Right ventricle myocardium superior (tissue), 1 donor: ENCODE measurements at places on chromosomes 6 and 20. TPM values are rescaled to one million over a fixed set of nuclear protein-coding genes. Genes with fewer than 3 reads are reported as not detected.
A peak's percentile ranks its signal among the peaks of the same experiment; 100 is the strongest.

OTOR gene
- total RNA-seq, result not detected

FOXQ1 gene
- total RNA-seq, result not detected

DNA sequence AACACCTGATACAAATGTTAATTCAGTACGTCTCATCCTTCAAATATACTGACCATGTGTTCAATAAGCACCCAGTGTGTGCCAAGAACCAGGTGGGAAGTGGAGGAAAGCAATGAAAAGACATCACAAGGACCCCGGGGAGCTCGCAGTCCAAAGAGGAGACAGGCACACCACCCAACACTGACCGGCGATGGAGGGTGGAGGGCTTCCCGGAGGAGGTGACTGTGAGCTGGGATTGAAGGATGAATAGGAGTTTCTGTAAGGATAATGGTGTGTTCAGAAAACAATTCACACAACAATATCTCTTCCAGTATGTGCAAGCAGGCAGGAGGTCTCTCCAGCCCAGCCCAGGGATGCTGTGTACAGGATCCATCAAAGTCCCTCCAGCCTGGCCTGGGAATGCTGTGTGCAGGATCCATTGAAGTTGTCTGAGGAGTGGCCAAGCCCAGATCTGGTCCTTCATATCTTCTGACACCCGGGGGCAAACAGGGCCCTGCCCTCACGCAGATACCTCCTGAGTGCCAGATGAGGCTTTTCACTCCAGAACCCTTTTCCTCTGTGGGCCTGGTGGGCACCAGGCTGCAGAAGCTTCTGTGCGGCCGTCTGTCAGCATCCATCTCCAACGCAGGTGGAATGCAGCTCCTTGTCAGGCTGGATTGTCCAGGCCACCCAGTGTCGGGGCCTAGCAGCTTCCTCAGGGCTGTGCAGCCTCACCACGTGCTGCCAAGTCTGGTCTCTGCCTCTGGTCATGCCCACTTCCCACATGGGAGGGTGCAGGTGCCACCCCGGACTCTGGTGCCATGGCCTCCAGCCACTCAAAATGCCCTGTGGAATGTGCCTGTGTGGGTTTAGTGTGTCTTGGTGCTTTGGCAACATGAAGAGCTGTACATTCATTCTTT is 36.3 kb downstream of the DLL1 start:
- DNase-seq, result no peak

DNA sequence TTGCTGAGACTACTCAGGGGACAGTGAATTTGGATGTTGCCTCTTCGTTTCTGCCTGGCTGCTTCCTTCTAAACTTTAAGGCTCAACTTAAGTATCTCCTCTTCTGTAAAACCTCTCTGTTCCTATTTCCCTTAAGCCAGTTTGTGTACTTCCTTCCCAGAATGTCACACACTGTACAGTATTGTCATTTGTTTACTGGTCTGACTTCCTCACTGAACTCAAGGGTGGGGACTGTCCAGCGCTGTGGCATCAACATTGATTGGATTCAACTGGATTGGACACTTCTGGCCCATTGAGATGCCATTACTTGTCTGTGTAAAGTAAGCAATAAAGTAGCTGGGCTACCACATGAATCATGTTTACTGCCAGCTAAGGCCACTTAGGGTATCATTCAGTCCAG is 69.7 kb downstream of the ANKS1A start:
- DNase-seq, result no peak

SMPDL3A gene
- total RNA-seq, result 3.7 TPM

GRCh38 chr6:81772741-81773140 is 20.3 kb upstream of the TENT5A start:
- DNase-seq, result no peak

- DNase-seq, result no peak
Observed at GRCh38 chr6:24689964-24690363, 23.1 kb downstream of the ACOT13 start.

DNA sequence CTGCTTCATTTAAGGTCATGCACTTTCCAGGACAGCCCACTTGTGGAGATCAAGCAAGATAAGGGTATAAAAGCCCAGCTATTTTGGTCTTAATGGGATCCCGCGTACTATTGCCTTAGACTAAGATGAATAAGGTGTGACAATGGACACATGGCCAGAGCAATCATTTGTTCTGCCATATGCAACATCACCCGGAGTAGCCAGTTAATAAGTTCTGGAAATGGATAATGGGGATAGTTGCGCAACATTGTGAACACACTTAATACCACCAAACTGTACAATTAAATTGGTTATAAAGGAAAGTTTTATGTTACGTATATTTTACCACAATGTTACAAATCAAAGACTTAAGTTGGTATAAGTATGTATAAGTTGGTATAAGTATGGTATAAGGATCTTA is 674.5 kb downstream of the HDGFL1 start:
- DNase-seq, result no peak

- DNase-seq, result no peak
Observed at GRCh38 chr6:43547222-43547621, 28.6 kb downstream of the XPO5 start.

DNA sequence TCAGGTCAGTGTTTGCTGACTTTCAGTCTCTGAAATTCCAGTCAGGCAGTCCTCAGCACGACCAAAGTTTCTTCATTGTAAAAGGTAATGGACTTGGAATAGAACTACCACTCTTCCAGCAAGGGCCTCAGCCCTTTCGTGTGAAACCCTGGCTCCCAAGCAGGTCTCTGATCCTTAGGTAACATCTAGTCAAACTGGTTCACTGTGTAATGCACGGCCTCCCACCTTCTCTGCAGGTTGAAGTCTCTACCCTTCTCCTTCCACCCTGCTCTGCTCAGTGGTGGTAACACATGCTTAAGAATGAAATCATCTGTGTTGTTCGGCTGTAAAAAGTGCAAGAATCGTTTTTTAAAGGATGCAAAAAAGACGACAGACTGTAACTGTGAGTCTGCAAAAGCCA is 287.2 kb upstream of the POU3F2 start:
- no peak for DNase-seq

- DNase-seq, result no peak
Observed at GRCh38 chr6:70396163-70396562, 17.1 kb upstream of the FAM135A start.

GRCh38 chr6:20770773-20771172 is 236.5 kb downstream of the CDKAL1 start:
- DNase-seq, result no peak

DNA sequence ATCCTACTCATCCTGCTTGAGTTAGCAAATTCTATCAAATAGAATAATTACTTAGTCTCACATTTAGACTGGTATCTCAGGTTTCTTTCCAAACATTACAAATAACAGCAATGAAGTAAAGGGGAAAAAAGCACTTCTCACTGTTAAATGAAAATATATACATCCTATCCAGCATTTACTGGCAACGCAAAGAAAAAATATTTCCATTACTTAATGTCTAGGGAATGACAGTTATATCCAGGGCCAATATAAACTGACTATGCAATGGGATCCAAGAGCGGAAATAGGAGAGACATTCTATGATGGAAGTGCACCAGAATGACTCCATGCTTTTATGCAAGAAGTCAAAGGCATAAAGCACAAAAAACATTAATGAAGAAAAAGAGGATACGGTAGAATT is 60.3 kb downstream of the ME1 start:
- DNase-seq, result no peak

FAM83C gene
- not detected for total RNA-seq

MEI4 gene
- total RNA-seq, result 0.73 TPM

GRCh38 chr20:24766826-24767622 is 182.0 kb upstream of the CST7 start:
- no peak for DNase-seq

DNA sequence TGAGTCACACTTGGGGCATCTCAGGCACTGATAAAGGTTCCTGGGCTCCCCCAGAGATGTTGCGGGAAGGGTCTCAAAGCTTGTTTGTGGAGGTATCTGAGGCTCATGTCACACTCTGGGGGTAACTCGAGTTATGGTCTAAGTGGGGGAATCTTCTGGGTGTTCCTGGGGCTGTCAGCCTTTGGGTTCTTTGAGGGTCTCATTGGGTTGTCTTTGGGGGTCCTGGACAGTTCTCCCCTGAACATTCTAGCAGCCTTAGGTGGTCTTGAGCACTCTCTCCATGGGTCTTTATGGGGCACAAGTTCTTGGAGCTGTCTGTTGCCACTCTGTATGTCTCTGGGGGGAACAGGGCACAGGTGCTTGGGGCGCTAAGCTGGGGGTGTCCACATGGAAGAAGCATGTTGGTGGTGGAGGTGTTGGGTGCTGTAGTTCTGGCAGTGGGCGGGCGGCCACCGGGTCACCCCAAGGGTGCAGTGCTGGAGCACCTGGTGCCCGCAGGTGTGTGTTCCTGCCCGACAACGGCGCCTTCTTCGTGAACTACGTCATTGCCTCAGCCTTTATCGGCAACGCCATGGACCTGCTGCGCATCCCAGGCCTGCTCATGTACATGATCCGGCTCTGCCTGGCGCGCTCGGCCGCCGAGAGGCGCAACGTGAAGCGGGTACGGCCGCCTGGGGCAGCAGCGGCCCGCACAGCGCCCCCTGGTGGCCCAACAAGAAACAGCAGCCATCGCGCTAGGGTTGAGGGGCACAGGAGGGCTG is 7.1 kb upstream of the CAPN11 start:
- DNase-seq, result peak; percentile 86

- DNase-seq, result no peak
Observed at GRCh38 chr6:26162399-26162798, 75.2 kb downstream of the HFE start.

DNA sequence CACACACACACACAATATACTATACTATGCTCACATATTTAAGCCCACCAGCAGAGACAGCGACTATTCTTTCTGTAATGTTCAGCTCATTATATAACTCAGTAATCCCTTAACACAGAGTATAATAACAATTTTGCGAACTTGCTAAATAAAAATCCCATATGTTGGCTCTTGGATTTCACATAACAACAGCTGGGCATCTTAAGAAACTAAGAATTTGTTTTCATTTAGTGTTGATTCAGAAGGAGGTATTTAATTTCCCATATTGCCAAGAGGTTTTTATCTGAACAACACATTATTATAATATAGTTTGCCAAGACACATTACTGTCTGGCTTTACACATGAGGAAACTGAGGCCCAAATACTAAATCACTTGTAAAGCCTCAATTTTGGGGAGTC is 7.4 kb downstream of the ECT2L start:
- no peak for DNase-seq

GRCh38 chr6:132569170-132569569 is 952 bp upstream of the TAAR6 start:
- DNase-seq, result no peak

GRCh38 chr6:13461307-13461706 is 26.1 kb downstream of the GFOD1 start:
- no peak for DNase-seq

DNA sequence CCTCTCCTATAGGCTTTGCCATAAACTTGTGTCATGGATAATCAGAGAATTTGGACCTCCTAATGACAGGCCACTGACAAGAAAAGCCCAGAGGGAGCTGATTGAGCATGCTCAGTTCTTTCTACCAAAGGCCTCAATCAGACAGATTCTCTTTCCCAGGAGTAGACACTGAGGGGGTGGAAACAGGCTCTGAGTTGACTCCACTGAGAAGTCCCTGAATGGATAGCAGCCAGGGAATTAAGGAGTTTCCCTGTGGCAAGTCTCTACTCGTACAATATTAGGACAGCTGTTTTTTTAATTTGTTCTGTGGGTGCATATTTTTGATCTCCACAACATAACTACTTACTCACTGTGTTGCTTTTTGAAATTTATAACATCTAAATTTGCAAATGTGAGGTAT is 63.3 kb downstream of the SLC16A10 start:
- no peak for DNase-seq

PRPH2 gene
- 0.30 TPM for total RNA-seq

HDGFL1 gene
- not detected for total RNA-seq

GRCh38 chr20:48832405-48832730 is 4.6 kb upstream of the PREX1 start:
- DNase-seq, result no peak

GRCh38 chr20:6711951-6712649 is 55.4 kb upstream of the BMP2 start:
- no peak for DNase-seq
